ENCODE measurements at places on chromosomes 2 and 18.

GRCh38 chr2:46525522-46526155 lies 46.3 kb downstream of the TMEM247 start:
- no peak for DNase-seq
- H3K4me1 ChIP-seq: no peaks in the 10 kb centered on the region
- H3K4me3 ChIP-seq: no peak overlapping the region

- no peak for DNase-seq
- H3K4me1 ChIP-seq: no peaks in the 10 kb centered on the region
- H3K27ac ChIP-seq: no peak overlapping the region
- no peak overlapping the region for H3K4me3 ChIP-seq
- H3K27me3 ChIP-seq: no peaks in the 10 kb centered on the region
Measured at GRCh38 chr2:5076599-5076998, 615.6 kb upstream of the SOX11 start.

GRCh38 chr18:2197946-2198345 lies 373.4 kb downstream of the METTL4 start:
- H3K36me3 ChIP-seq: no peaks in the 10 kb centered on the region
- no peak overlapping the region for H3K4me3 ChIP-seq
- no peaks in the 10 kb centered on the region for H3K4me1 ChIP-seq
- H3K27me3 ChIP-seq: no peaks in the 10 kb centered on the region

DNA sequence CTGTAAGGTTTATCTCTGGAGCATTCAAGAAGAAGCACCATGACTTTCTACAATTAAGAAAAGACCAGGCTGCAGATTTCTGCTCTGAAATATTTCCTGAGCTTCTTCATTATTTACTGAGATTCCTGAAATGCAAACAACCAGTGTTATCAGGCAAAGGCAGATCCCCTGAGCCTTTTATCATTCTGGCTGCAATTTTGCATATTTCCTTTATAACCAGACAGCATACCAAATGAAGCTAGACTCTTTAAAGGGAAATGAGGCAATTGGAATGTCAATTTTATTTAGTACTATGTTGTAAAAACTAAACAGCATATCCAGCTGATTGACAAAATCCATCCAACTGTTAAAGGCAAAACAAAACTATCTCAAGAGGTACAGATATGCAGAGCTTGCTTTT lies 372.5 kb downstream of the RIT2 start:
- no peak overlapping the region for H3K4me3 ChIP-seq
- H3K27me3 ChIP-seq: no peaks in the 10 kb centered on the region
- no peak for DNase-seq
- H3K36me3 ChIP-seq: no peaks in the 10 kb centered on the region

DNA sequence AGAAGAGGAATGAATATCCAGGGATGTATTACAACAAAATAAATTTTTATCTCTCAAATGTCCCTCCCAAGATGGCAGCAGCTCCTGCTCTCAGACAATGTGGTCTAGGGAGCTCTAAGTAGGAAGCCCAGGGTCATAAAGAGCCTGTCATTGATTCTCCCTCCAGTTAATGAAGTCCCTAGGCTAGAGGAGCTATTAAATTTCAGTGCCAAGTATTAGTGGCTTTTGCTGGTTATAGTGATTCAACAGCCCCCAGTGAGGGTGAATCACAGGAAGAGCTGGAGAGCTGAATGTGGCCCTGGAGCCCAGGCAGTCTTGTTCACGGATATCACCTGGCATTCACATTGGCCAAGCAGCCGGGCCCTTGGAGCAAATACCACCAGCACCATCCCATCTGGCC lies 109.8 kb upstream of the YPEL5 start:
- no peak overlapping the region for H3K27ac ChIP-seq
- H3K4me3 ChIP-seq: no peak overlapping the region
- DNase-seq: no peak
- no peaks in the 10 kb centered on the region for H3K36me3 ChIP-seq

DNA sequence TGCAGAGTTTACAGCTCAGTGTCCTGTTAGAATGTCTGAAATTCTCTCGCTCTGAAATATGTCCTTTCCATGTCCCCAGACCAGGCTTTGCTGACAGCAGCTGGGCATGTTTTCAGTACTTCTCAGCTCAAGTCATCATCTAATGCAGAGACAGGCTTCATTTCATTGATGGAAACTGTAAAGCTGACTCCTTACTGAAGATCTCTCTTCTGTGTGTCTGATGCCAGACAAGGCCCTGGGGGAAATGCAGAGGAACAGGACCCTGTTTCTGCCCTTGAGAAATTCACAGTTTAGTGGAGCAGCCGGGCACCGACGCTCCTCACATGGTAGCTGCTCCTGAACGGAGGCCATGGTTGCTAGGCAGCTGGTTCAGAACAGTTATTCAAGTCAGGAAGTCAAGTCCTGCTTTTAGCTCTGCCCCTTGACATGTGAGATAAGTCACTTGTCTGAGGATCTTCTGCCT lies 24.6 kb upstream of the FZD7 start:
- peaks cover 12% of the 10 kb centered on the region for H3K27me3 ChIP-seq
- no peak overlapping the region for H3K4me3 ChIP-seq
- H3K4me1 ChIP-seq: no peaks in the 10 kb centered on the region
- DNase-seq: no peak

DNA sequence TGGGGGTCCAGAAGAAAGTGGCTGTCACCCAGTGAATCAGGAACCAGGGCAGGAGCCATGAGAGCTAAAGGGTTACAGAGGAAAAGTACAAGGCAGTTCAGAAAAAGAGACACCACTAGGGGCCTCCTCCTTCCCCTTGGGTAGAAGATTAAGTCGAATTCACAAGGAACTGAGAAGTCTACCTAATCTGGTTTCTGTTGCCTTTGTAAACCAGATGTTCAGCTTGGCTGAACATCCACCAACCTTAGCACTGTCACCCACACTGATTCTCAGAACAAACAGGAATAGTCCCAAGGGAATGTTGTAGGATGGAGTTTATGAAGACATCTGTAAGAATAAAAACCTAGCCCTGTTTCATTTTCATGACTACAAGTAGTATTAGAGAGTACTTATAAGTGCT lies 90.4 kb upstream of the NOSTRIN start:
- H3K27me3 ChIP-seq: no peaks in the 10 kb centered on the region
- no peaks in the 10 kb centered on the region for H3K4me1 ChIP-seq
- no peak overlapping the region for H3K27ac ChIP-seq
- no peak overlapping the region for H3K4me3 ChIP-seq

DNA sequence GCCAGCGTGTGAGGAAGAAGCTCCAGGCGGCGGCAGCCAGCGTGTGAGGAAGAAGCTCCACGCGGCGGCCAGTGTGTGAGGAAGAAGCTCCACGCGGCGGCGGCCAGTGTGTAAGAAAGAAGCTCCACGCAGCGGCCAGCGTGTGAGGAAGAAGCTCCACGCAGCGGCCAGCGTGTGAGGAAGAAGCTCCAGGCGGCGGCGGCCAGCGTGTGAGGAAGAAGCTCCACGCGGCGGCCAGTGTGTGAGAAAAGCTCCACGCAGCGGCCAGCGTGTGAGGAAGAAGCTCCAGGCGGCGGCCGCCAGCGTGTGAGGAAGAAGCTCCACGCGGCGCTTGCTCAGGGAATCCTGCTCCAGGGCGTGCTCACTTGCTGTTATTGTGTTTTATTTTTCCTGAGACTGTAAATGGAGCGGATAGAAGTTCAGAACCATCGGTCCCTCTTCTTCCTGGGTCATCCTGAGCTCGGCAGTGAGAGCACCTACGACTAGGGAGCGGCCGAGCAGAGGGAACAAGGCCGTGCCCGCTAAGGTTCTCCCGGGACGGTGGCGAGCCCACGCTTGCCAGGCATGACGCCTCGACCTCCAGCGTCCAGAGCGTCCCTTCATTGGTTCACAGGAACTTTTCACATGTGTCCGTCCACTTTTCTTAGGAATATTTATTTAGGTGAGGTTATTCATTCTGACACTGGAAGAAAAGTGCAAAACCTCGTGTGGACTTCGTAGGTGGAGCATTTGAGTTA lies 94.2 kb downstream of the TMEM18 start:
- H3K4me1 ChIP-seq: peaks cover 10% of the 10 kb centered on the region
- H3K27ac ChIP-seq: no peak overlapping the region
- DNase-seq: no peak
- H3K27me3 ChIP-seq: peaks cover 58% of the 10 kb centered on the region

- H3K27me3 ChIP-seq: peaks cover 3% of the 10 kb centered on the region
- H3K4me3 ChIP-seq: no peak overlapping the region
- no peaks in the 10 kb centered on the region for H3K36me3 ChIP-seq
Measured at GRCh38 chr2:84896567-84896966, 8.9 kb upstream of the TMSB10 start.

DNA sequence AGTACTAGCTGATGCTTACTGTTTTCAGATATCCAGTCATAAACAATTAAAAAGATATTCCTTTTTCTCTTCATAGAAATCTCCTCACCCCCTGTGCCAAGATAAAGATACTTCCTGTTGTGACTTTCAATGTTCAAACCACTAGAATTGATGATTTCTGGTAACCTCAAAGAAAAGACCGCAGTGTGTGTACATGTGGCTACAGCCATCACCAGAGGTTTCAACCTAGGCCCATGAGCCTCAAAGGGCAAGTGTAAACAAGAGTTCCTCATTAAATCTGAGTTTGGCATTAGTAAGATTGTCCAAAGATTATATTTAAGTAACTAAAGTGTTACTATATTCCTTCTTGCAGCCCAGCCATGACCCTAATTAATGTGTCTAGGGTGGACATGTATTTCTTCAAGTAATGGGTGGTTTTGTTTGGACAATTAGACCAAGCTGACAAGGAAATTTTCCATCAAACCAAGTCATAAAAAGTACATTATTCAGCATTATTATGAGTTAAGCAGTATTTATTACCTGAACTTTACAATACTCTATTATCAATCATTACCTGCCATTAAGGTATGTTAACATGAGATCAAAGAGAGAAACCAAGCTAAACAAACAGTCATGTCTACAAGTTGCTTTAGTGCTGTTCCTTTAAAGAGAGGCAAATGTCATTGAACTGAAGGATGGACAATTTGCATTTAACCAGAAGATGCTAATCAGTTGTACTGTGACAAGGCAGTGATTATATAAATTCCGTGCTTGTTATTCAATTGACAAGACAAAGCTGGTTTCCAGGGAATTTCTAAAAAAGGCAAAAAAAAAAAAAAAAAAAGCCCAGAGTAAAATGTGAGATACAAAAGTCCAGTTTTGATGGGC lies 382.7 kb downstream of the LNPK start:
- peak; percentile 27 for DNase-seq
- H3K27me3 ChIP-seq: no peaks in the 10 kb centered on the region
- H3K4me3 ChIP-seq: no peak overlapping the region

DNA sequence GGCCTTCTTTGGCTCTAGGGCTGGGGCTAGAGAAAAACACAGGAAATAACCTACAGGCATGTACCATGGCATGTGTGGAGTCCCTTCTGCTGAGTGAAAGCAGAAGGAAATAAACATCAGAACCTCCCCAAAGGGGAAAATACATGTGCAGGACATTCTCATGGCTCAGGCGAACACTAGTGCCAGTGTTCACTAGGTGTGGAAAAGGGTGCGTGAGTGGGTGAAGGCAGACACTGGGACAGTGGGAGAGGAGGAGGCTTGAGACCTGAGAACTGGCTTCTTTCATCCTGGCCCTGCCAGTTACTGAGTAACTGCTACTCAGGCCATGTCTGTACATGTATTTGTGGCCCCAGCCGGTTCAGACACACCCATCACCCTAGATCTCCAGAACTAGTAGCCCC lies 268.2 kb downstream of the PRKCE start:
- H3K27me3 ChIP-seq: no peaks in the 10 kb centered on the region
- H3K27ac ChIP-seq: no peak overlapping the region
- H3K4me1 ChIP-seq: 0 out of 2 replicates have a peak, but pooled peaks cover 11% of the 10 kb centered on the region
- DNase-seq: no peak
- no peak overlapping the region for H3K4me3 ChIP-seq
- H3K36me3 ChIP-seq: no peaks in the 10 kb centered on the region

DNA sequence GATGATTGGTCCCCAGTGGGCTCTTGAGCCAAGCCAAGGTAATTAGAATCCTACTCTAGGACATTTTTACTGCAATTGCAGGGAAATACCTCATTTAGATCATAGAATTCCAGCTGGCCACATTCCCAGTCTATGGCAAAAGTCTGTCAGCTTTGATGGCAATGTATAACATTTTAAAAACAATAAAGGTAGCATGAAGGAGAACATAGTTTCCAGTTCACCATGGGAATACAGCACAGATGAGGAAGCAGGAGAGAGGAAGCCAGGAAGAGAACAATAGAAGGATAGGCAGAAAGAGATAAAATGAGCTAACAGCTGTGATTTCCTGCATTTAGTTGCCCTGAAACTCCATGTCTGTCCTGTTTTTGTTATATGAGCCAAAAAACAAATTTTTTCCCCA lies 897.3 kb upstream of the DDX18 start:
- H3K27ac ChIP-seq: no peak overlapping the region
- no peak for DNase-seq
- H3K36me3 ChIP-seq: no peaks in the 10 kb centered on the region
- H3K4me1 ChIP-seq: no peaks in the 10 kb centered on the region
- H3K27me3 ChIP-seq: no peaks in the 10 kb centered on the region

DNA sequence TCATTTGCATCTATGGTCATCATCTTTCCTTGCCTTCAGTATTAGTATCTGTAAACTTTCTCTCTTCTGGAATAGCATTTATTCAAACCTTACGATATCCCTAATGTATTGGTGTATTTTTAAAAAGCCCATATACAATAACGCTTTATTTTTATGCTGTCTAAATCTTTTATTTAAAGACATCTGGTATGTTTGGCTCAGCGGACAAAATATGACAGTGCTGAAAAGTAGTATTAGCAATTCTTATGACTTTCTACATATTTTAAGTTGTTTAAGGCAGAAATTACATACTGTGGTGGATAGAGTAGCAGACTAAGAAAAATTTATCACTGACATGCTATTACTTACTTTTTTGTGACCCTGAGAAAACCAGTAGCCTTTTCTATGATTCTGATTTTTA lies 41.8 kb upstream of the SLC4A10 start:
- H3K4me1 ChIP-seq: no peaks in the 10 kb centered on the region
- no peak overlapping the region for H3K4me3 ChIP-seq
- DNase-seq: no peak
- no peaks in the 10 kb centered on the region for H3K27me3 ChIP-seq
- no peak overlapping the region for H3K27ac ChIP-seq

- H3K27me3 ChIP-seq: no peaks in the 10 kb centered on the region
- H3K27ac ChIP-seq: no peak overlapping the region
- DNase-seq: no peak
- no peaks in the 10 kb centered on the region for H3K4me1 ChIP-seq
Measured at GRCh38 chr2:238345297-238345968, 25.1 kb downstream of the TRAF3IP1 start.

DNA sequence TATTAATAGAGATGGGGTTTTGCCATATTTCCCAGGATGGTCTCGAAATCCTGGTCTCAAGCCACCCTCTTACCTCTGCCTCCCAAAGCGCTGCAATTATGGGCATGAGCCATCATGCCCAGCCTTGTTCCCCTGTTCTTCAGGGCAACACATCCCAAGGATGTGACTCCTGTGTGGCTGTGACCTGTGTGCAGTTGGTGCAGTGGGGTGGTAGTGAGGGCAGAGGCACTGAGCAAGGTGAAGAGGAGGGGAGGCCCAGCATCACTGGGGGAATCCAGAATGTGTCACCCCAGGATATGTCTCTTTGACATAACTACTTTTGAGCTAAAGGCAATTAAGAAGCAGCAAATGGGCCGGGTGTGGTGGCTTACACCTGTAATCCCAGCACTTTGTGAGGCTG lies 23.4 kb downstream of the CENPA start:
- H3K27ac ChIP-seq: no peak overlapping the region
- no peaks in the 10 kb centered on the region for H3K4me1 ChIP-seq
- no peaks in the 10 kb centered on the region for H3K36me3 ChIP-seq
- DNase-seq: no peak
- H3K4me3 ChIP-seq: no peak overlapping the region

- H3K4me1 ChIP-seq: no peaks in the 10 kb centered on the region
- no peak overlapping the region for H3K27ac ChIP-seq
- no peaks in the 10 kb centered on the region for H3K36me3 ChIP-seq
- no peak for DNase-seq
Measured at GRCh38 chr2:138293045-138293444, 208.5 kb upstream of the SPOPL start.
